ENCODE measurements at places on chromosomes 6 and 20. TPM values are rescaled to one million over a fixed set of nuclear protein-coding genes. Genes with fewer than 3 reads are reported as not detected.

Gene IDH3B
- total RNA-seq, result 70.8 TPM

Gene PRICKLE4
- total RNA-seq, result 0.43 TPM

Gene FGD2
- not detected for total RNA-seq

Gene NMBR
- total RNA-seq, result not detected

Measured in pericardium fibroblast (primary cell).